ENCODE measurements at places on chromosomes 12 and 14. TPM values are rescaled to one million over a fixed set of nuclear protein-coding genes. Genes with fewer than 3 reads are reported as not detected.

The GPR68 gene
- total RNA-seq = 0.24 TPM

The TRPV4 gene
- 0.08 TPM for total RNA-seq

The MYO1H gene
- total RNA-seq = not detected

The CELA1 gene
- total RNA-seq = not detected

The TAS2R8 gene
- total RNA-seq = not detected

The KRT5 gene
- total RNA-seq = 1.5 TPM

The ACVRL1 gene
- total RNA-seq = 0.11 TPM

The GLIPR1L1 gene
- total RNA-seq = not detected

The ARHGEF40 gene
- total RNA-seq = 7.7 TPM

The PAX9 gene
- total RNA-seq = 1.6 TPM

The IL31 gene
- total RNA-seq = not detected

The KRT86 gene
- total RNA-seq = 27.0 TPM

The DPY19L2 gene
- total RNA-seq = 1.6 TPM

The TPH2 gene
- total RNA-seq = not detected

The AQP6 gene
- total RNA-seq = 0.02 TPM

Measured in A549 treated with dexamethasone at 1 μM for 4 hours (cell line).